Activated CD4-positive, alpha-beta T cell treated with anti-CD3 and anti-CD28 coated beads for 1 hour (primary cell): ENCODE measurements at places on chromosomes 6 and 20.

DNA sequence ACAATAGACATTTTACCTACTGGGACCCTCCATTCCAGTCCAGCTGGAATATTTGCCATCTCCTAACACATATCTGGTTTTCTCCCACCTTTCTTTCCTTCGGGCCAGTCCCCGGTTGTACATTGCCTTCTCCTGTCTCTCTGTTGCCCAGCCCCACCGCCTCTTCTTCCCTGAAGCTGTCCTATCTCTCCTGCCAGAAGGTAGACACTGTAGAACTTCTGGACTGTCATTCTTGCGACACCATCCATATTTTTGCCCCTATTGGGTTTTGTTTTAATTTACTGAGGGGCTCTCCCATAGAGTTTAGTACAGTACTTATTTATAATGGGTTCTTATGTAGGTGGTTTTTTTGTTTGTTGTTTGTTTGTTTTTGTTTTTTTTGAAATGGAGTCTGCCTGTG lies 4.9 kb downstream of the PTK7 start:
- no peak for DNase-seq

DNA sequence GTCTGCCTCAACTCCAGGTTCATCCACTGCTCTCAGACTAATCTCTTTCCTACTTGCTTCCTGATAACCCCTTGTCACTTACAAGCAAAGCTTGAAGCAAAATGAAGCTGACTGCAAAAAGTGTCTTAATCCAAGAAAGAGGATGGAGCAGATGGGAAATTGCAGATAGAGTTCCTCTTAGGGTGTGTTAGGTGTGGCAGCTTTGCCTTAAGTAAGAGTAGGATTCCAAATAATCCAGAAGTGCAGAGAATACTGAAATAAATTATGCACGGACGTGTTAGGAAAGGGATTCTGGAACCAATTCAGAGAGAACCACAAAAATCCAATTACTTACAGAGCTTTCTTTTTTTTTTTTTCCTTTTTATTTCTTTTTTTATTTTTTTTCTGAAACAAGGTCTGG lies 6.1 kb upstream of the RPL7L1 start:
- no peak for DNase-seq

- DNase-seq = no peak
These were observed 363.9 kb downstream of the UTRN start for GRCh38 chr6:144649085-144649484.

GRCh38 chr20:15288106-15288505 lies 950.7 kb upstream of the FLRT3 start:
- DNase-seq = no peak

DNA sequence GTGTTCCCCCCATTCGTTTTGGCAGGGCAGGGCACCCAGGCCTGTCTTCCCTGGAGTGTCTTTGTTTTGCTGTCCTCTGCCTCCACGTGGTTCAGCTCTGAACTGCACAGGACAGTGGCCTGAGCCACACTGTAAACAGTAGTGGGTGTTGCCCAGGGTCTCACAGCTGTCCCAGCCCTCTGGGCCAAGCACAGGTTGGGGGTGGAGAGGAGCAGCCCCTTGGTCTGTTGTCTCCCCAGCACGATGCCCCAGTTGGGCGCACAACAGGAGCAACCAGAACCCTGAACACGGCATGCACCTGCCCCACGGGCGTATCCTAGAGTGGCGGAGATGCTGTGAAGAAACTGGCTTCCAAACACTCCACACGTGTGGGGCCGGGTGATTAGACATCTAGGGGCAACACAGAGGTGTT lies 14.4 kb downstream of the CCDC167 start:
- no peak for DNase-seq

GRCh38 chr6:124430740-124431318 lies 531.4 kb upstream of the RNF217 start:
- no peak for DNase-seq

- no peak for DNase-seq
These were observed 82.7 kb upstream of the CARMIL1 start for GRCh38 chr6:25196464-25196863.

GRCh38 chr20:49447364-49447763 lies 35.1 kb downstream of the KCNB1 start:
- DNase-seq = no peak

- DNase-seq = no peak
These were observed 7.3 kb downstream of the KCNK5 start for GRCh38 chr6:39221779-39222641.

DNA sequence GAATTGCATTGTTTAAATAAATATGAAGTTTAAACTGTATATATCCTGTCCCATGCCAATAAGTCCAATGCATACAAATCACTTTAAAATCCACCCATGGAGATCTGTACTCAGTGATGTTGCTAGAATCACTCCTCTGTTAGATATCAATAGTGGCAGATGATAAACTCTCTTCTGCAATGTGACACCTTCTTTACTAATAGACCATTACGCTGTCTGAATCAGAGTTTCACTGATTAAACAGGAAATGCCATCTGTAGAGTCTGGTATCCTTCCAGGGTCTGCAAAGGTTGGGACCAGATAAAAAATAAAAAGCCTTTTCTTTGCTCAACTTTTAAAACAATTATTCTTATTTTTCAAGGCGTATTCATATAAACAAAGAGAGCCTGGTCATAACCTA lies 134.5 kb downstream of the EDN3 start:
- DNase-seq = no peak

GRCh38 chr6:71908162-71908765 lies 21.9 kb downstream of the RIMS1 start:
- no peak for DNase-seq

DNA sequence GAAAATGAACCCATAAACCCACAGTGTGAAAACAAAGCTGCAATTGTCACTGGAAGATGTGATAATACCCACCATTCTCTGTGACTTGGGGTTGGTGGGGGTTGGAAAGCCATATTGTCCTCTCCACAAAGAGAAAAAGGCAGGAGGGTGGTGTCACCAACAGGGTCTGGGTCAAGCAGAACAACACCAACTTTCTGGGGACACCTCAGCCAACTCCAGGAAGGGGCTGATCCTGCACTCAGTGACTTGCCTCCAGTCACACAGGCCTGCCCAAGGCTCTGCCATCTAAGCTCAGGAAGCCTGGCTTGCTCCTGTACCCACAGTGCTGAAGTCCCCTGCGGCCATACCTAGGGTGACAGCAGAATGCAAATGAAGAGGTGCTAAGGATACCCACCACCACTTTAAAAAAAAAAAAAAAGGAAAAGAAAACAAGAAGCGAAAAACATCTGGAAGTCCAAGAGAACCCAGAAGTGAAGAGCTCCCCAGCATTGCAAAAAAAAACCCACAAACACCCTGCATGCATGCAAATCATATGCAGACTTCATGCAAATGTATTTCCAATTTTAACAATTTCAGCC lies 110.6 kb downstream of the PREX1 start:
- no peak for DNase-seq

GRCh38 chr20:22555791-22556564 lies 28.4 kb downstream of the FOXA2 start:
- DNase-seq = no peak

DNA sequence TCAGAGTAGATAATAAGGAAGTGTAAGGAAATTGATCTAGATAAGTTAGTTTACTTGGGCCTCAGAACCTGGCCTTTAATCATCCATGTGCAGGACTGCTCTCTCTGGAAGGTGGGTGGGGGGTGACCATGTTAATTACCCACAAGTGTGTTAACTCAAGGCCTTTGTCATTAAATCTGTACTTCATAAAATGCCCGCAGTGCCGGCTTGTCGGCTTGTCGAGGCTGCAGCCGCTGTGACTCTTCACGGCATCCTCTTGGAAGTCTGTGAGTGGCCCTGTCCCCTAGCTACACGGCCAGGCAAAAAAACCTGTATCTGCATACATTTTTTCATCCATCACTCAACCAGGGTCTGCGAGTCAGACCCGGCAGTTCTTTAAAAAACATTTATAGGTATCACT lies 70.9 kb upstream of the ASCC3 start:
- DNase-seq = no peak

DNA sequence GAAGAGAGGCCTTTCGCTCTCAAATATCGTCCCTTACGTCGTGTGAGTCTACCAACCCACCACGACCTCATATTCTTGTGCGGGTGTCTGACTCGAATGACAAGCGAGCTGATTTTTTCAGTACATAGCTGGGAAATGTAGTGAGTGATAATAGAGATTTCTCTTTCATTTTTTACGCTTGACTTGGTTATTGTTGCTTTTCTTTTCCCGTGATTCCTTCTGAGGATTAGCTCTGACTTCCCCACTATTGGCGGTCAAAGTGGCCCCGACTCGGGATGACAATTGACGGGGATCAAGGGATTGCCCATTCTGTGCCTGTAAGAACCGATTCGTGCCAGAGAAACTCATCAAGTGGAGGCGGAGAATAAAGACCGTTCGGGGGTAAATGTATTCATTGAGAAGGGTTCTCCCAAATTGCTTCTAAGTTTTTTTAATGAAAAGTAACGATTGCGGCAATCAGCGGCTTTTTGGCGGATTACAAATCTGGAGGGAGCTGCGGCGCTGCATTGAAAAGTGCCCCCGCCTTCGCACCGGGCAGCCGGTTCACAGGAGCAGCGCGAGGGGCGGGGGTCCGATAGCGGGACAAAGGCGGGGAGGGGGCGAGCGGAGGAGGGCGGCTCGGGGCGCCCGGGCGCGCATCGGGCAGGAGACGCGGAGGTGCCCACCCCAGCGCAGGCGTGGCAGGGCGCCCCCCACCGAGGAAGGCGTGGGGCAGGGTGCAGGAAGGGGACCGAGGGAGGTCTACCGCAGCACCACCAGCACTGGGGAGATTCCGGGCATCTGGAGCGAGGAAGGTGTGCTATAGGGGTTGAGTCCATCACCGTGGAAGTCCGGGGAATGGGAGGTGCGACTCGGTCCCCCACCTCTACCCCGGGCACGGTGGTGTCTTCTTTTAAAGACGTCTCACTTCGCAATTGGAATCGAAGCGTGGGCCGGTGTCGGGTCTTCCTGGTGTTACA lies 44.5 kb upstream of the OSTM1 start:
- DNase-seq = no peak

DNA sequence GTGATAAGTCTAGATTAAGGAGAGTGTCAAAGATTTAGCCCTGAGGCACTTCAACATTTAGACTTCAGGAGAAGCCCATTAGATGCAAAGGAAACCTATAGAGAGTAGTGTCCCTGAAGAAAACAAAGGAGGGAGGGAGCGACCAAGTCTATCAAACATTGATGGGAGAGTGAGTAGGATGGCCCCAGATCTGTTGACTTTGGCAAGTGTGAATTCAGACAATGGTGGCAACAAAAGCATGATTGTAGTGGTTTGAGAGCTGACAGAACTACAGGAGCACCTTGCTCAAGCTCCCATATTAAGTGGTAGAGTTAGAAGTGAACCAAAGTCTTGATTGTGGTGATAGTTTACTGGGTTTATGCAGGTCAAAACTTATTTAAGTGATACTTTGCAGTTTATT lies 979 bp upstream of the ABCF1 start:
- no peak for DNase-seq
